ENCODE measurements at places on chromosomes 7 and 10.

GRCh38 chr10:30002426-30003266 is 56.7 kb downstream of the JCAD start:
- DNase-seq: peak; percentile 88

- no peak for DNase-seq
Measured at GRCh38 chr10:2791774-2792443, 275.4 kb upstream of the PFKP start.

GRCh38 chr7:108503112-108504026 is 22.6 kb downstream of the PNPLA8 start:
- no peak for DNase-seq

GRCh38 chr10:88066876-88067275 is 203.5 kb downstream of the PTEN start:
- DNase-seq: no peak

- DNase-seq: no peak
Measured at GRCh38 chr10:16565604-16566003, 43.9 kb upstream of the C1QL3 start.

DNA sequence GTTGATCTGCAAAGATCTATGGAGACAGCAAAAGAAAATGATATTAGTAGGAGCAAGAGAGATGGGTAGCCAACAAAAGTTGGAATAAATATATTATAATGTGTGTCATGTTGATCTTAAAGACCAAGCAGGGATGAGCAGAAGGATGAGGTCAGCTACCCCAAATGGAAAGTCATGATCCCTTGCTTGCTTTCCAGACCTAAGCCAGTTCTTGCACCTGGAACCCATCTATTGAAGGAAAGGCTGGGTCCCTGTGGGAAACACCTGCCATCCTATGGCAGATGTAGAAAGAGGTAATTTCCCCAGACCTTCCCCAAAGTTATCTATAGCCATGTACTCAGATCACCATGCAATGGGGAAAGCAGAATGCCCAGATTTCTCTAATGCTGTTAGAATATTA is 52.5 kb downstream of the LYZL2 start:
- DNase-seq: no peak

DNA sequence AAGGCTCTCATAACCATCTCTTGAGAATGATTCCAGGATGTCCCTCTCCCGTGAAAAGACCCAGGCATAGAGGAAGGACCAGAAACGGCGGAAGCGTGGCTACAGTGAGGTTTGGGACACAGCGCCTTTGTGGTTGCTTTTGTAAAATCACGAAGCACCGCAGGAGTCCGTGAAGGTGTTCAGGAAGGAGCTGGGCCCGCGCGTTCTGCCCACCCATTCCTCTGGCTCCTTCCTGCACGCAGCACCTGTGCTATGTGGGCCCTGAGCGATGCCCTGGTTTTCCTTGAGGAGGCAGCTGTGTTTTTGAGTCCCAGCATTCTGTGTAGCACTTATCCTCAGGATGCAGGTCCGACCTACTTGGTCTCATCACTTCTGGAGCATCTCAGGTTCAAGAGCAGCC is 112.8 kb downstream of the TRRAP start:
- no peak for DNase-seq

DNA sequence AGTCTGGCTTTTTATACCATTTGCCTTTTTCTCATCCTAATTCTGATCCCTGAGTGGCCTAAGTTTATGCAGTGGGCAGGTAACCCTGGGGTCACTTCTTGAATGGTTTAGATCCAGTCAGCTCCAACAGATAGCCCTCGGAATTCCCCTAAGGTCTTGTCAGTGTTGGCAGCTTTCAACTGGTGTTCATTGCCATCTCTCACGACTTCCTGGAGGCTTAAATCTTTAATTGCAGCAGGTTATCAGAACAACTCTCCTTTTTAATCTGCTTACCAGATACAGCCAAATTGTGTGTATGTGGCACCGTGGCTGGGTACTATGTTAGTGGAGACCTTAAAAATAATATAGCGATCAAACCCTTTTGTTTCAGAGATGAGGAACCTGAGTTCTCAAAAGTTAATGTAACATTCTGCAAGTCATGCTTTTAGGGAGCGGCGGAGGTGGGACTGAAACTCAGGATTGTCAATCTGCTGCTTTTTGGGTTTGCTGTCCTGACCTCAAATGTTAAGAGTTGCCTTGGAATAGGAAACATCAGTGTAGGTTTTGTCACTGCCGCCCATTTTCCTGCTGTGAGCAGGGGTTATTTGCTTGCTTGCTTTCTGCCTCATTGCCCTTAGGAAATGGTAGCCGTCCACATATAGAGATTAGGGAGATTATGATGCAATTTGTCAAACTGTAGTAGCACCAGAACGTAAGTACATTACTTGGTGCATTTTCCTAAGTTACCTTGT is 818 bp downstream of the DLD start:
- no peak for DNase-seq

GRCh38 chr10:112988839-112989406 is 38.9 kb downstream of the TCF7L2 start:
- DNase-seq: no peak

DNA sequence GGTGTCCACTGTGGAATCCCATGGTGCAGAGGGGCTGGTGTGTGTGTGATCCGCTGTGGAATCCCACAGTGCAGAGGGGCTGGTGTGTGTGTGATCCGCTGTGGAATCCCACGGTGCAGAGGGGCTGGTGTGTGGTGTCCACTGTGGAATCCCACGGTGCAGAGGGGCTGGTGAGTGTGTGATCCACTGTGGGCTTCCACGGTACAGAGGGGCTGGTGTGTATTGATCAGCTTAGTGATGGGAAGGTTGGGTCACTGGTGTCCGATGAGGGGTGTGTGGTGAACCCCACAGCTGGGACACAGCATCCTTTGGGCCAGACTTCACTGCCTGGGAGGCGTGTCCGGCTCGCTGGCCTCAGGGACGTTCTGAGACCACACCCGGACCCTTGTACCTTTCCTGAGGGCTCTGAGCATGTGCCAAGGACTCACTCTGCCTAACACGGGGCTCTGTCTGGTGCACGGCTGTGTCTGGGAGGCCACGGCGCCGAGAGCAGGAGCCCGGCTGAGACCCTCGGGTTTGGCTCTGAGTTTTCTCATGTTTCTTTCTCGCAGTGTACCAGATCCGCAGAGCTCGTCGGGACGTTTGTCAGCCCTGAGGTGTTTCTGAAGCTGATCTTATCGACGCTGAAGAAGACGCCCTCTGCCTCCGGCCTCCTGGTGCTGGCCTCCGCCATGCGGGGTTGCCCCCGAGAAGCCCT is 29.3 kb upstream of the PRKAR1B start:
- DNase-seq: no peak

GRCh38 chr7:121475806-121476205 is 79.7 kb upstream of the FAM3C start:
- no peak for DNase-seq

- no peak for DNase-seq
Measured at GRCh38 chr10:92541583-92541982, 32.3 kb downstream of the IDE start.

GRCh38 chr10:6978187-6978627 is 398.1 kb upstream of the PRKCQ start:
- no peak for DNase-seq

DNA sequence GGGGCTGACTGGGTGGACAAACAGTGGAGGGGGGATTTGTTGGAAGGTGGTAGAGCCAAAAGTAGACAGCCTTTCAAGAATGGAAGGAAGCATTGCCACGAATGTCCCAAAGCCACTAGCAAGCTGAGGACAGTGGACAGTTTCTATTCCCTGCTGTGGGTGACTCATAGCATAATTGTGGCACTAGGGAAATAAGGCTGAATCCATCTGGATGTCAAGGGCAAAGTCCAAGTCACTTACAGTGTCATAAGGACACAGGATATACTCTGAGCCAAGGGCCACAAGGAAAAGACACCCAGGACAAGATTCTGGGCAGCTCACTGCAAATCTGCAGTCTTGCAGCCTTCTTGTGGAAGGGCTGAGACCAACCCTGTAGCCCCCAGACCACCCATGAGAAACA is 79.7 kb downstream of the FRMPD2 start:
- DNase-seq: peak; percentile 22

DNA sequence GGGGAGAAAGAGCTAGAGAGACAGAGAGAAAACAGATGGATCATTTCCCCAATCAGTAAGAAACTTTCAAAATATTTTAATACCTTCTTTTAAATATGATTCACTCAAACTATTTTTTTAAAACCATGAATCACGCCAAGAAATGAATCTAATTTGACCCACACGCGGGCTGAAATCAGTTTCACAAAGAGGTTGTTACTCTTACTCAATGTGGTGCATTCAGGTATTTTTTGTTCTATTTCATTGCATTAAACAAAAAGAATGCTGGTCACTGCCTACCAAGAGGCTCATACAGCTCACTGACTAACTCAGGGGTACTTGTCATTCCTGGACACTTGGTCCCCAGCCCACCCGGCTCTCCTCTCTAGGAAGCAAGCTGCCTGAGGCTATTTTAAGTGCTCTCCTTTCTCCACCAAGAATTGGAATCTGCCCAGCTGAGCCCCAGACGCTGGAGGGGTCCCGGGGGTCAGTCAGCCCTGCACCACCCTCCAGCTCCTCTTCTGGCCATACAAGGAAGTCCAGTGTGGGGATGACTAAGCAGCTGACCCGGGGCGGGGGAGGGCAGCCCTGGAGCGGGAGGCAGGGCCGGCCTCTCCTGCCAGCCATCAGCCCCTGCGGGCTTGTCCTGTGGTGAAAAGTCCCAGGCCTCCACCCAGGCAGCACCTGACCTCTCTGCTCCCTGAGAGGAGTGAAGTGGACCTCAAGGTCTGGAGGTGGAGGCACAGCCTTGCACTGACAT is 21.7 kb upstream of the PFKP start:
- peak; percentile 83 for DNase-seq

GRCh38 chr10:121568275-121568674 is 30.0 kb downstream of the FGFR2 start:
- DNase-seq: no peak

GRCh38 chr7:40101201-40101600 is 33.2 kb downstream of the MPLKIP start:
- DNase-seq: no peak

GRCh38 chr10:127492607-127493250 is 56.4 kb upstream of the NPS start:
- DNase-seq: peak; percentile 27

GRCh38 chr10:50527442-50528043 is 96.2 kb downstream of the SGMS1 start:
- DNase-seq: no peak

DNA sequence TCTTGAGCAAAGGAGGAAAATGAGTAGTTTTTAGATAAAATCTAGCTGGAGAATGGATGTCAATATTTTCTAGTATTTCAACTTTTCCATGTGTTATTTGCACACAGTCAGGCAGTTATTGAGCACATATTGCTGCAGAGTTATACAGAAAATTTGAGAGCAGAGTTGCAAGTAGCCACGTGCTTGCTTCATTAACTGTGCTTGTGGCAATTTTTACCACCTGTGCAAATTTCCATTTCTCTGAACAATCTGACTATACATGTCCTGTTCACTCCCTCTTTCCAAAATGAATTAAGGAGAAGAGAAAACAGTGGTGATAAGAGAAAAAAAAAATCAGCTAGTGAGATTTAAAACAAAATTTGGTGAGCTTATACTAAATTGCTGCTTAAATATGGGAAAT is 178.5 kb downstream of the TAX1BP1 start:
- no peak for DNase-seq
